ENCODE measurements at places on chromosomes 1 and 21. TPM values are rescaled to one million over a fixed set of nuclear protein-coding genes. Genes with fewer than 3 reads are reported as not detected.

The FASLG gene
- total RNA-seq: not detected

The SLAMF9 gene
- total RNA-seq: not detected

The VWA1 gene
- total RNA-seq: 37.7 TPM

The CREB3L4 gene
- total RNA-seq: 10.9 TPM

The AMY1A gene
- not detected for total RNA-seq

The ZNF683 gene
- not detected for total RNA-seq

The FNDC10 gene
- 0.96 TPM for total RNA-seq

The GJA5 gene
- total RNA-seq: 6.0 TPM

- peak; percentile 48 for DNase-seq
These were observed 41.7 kb downstream of the PTGFRN start for GRCh38 chr1:116951200-116951935.

DNA sequence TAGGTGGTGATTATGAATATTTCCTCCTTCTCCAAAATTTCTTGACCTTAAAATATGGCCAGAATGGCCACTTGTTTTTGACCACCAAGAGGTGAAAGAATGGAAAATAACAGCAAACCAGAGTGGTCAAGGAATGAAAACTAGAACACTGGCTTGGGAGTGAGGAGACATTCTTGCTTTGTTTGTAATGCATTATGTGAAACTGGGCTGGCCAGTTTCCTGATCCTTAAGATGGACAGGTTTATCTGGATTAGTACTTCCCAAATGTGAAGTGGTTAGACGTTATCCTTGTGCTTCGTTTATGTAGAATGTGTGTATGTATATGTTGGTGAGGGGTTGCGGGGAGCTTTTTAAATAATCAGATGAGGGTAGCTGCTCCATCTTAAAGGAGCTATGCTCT lies 12.8 kb downstream of the PLA2G4A start:
- no peak for DNase-seq

- no peak for DNase-seq
These were observed 8.6 kb upstream of the LRRN2 start for GRCh38 chr1:204694145-204694544.

GRCh38 chr1:215045698-215046308 lies 36.7 kb upstream of the KCNK2 start:
- DNase-seq: no peak

DNA sequence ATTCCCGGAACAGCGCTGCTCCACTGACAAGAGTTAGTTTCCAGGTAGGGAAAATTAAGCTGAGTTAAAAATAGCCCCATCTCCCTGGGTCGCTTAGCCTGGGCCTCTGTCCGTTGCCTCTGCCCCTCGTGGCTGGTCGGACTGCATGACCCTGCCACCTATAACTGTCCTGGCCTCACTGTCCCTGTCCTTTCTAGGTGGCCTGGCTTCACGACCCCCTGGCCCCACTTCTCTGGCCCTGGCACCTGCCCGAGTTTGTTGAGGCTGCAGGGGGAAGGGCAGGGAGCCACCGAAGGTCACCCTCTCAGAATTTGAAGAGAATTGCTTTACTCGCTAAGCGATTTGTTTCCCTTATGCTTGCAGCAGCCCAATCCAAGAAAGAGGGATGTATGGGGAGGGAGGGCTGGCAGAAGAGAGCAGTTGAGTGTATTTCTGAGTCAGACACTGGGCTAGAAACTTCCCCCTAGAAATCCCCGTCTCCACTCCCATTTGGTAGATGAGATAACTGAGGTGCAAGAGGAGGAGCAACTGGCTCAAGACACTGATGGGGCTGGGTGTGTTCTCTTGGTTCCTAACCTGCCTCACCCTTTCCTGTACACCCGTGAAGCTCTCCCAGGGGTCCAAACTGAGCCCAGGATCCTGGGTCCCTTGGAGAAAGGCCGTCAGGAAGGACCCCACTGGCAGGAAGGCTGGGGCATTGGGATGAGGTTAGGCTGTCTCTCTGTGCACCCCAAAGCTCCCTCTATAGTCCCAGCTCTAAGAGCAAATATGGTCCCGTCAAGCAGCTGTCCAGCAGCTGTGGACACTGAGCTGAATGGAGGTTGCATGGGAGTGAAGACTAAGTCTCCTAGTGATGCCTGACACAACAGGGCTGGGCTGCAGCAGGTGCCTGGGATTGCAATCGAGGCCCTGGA lies 2.9 kb upstream of the EDN2 start:
- DNase-seq: no peak

DNA sequence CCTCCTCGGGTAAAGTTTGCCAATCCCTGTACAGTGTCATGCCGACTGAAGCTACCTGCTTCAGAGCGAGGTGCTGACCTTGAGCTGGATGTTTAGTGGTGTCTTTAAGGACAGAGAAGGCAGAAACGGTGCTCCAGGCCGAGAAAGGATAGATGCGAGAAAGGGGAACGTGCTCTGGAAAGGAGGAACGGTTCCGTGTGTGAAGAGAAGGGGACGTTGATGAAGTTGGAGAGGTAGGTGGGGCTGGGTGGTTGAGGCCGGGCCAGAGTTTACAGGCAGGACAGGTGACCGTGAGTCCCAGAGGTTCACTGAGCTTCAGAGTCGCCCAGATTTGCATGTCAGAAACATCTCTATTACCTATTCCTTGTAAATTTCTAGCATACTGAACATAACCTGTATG lies 90.7 kb downstream of the SCCPDH start:
- DNase-seq: no peak

- no peak for DNase-seq
These were observed 941 bp upstream of the IFI16 start for GRCh38 chr1:159008744-159009188.

- DNase-seq: no peak
These were observed 10.0 kb downstream of the SLC16A4 start for GRCh38 chr1:110380672-110381283.

- no peak for DNase-seq
These were observed 86.4 kb downstream of the KCNK1 start for GRCh38 chr1:233700338-233700737.

GRCh38 chr1:207407655-207408260 lies 46.4 kb upstream of the CR2 start:
- DNase-seq: no peak

DNA sequence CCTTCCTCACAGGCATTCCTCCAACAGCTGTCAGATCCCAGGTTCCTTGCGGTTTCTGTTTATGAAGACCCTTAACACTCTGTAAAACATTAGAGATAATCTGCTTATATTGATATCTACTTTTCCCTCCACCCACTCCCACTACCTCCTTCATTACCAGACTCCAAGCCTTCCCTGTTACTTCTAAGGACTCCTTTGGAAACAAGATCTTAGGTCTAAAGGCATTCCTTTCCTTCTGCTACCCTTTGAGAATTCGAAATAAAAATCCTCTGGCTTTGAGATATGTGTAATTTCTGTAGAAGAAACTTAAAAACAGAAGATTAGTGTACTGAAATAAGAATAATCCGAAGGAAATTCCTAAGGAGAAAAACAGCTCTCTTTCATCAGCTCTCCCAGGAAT lies 23.7 kb upstream of the LYPLAL1 start:
- no peak for DNase-seq

DNA sequence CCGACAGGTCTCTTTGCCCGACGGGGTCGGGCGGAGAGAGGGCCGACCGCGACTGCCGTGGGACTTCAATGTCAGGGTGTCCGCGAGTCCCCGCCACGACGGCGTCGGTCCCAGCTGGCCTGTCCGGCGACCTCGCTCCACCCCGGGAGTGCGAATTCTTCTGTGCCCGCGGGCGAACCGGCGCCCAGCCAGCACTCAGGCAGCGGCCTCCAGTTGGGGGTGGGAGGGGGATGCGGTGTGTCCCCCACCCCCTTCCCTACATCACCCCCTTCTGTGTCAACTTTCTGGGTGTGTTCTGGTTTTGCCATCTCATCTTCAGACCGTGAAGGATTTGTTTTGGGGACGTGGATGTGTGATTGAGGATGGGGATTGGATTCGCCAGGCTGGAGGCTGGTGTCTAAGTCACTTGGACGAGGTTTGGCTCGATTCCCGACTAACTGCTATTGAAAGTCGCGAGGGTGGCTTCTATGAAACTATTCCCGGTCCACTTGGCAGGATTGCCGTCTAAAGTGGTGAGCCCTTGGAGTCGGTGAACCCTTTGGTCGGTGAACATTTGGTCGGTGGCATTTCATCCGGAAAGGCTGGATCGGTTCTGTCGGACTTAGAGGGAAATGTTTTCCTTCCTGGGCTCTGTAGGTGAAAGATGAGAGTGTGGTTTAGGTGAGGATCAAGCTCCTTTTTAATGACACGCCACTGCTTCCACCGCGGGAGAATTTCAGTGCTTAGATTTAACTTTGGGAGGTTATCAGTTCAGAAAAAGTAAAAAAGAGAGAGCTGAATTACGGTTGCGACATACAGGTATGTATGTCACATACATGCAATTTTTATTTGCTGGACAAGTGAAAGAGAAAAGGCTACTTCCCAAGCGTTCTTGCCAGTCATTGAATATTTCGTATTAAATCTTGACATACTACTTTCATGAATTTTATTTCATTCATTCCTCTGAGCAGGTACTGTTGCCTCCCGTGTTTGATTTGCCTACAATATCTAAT lies 771 bp downstream of the ABCD3 start:
- DNase-seq: peak; percentile 57

DNA sequence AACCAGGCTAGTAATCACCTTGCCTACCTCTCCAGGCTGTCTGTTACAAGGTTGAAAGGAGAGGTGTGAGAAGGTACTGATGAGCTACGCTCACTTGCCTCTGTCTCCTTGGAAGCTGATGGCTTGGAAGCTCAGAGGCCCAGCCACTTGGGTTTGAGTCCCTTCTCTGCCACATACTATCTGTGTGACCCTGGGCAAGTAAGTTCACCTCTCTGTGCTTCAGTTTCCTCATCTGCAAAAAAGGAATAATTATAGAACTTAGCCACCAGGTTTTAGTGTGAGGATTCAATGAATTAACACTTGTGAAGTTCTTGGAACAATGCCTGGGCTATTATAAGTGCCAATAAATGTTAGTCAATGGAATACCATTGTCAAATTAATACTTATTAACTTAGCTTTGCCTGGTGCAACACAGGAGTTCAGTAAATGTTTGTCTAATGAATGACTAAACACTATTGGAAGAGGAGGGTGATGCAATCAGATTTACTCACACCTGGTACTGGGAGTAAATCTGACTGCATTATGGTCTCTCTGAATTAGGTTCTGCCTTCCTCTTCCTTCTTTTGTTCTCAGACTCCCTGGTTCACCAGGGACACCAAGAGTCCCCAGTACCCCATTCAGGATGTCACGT lies 55.5 kb downstream of the TRABD2B start:
- DNase-seq: no peak

DNA sequence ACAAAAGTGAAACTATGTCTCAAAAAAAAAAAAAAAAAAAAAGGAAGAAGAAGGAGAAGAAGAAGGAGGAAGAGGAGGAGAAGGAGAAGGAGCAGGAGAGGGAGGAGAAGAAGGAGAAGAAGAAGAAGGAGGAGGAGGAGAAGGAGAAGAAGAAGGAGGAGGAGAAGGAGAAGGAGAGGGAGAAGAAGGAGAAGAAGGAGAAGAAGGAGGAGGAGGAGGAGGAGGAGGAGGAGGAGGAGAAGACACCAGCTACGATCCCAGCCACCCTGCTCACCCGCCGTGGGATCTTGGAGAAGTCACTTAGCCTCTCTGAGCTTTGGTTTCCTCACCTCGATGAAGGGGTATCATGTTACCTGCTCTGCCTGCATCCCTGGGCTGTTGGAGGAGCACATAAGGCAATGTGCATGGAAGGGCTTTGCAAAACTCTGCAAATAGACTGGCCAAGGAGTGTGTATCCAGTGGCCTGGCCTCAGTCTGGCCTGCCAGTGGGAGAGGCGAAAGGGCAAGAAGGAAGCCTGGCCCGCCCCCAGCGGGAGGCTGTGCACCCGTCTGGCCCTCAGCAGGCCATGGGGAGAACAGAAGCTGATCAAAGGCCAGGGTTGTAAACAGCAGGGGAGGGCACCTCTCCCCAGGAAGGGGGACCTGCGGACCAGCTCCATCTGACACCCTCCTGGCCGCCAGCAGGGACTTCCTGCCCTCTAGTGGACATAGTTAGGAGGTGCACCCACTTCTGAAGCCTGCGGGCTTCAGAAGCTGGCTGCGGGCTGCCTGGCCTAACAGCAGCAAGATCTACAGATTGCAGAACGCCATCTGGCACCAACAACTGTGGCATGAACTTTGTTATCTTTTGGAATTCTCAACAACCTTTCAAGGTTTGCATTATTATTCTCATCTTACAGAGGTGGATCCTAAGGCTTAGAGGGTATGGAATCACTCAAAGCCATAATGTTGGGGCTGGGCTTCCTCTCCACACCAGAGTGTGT lies 19.2 kb upstream of the CDK18 start:
- peak; percentile 90 for DNase-seq

GRCh38 chr1:46735708-46736324 lies 16.9 kb upstream of the EFCAB14 start:
- peak; percentile 81 for DNase-seq

DNA sequence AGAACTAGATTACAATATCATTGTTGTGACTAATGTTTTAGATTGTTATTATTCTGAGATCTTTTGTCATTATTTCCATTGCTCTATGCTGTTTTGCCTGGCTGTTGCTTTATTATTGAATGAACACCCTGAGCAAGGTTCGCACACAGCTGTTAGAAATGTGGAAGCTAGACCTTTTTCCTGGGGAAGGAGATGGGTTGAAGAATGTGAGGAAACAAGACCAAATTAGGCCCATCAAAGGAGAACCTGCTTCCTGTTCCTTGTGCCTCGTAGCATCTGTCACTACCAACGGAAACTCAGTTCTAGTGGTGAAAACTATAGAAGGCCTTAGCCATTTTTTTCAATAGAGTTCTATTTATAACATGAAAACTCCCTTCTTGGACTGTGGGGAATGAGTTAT lies 68.7 kb downstream of the RGL1 start:
- no peak for DNase-seq

GRCh38 chr21:34129039-34129891 lies 55.9 kb downstream of the MRPS6 start:
- peak; percentile 85 for DNase-seq

DNA sequence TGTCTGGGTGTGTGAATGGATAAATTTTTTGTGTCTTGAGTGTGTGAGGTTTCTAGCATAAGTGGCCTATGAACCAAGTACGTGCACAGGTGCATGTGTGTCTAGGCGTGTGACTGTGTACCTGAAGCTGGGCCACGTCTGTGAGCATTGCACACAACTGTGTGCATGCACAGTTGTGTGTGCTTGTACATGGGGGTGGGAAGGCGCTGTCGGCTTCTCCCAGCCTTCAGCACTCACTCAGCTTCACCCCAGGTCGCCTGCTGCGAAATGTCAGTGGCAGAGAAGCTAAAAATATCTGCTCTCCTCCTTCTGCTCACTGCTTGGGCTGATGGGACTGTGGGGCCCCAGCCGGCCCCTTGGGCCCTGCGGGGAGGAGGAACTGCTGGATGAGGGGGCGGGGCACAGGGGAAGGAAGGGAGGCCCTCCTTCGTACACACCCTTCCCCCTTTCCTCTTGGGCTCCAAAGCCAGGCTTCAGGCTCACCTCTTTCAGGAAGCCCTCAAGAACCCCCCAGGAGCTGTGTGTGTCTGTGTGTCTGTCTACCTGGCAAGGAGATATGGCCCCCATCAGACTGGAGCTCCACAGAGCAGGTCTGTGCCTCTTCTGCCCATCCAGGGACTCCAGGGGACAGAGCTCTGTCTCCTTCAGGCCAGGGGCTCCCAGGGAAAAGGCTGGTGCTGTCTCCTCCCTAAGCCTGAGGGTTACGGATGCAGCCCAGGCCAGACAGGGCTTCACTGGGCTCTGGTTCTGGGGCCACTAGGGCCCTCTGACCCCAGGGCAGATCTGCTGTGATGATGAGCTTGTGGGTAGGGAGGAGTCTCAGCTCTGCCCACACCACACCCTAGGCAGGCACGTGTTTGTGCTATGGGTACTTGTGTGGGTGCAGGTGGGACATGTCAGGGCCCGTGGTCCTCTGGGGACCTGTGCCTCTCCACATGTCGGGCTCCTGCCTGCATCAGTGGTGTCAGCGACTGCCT lies 35.6 kb upstream of the WASF2 start:
- DNase-seq: peak; percentile 92

- no peak for DNase-seq
These were observed 493.5 kb downstream of the SETD4 start for GRCh38 chr21:35566874-35567273.
